ENCODE measurements at places on chromosomes 6 and 20.

- peak; percentile 36 for DNase-seq
These were observed 294.4 kb downstream of the SMOC2 start for GRCh38 chr6:168735268-168735949.

DNA sequence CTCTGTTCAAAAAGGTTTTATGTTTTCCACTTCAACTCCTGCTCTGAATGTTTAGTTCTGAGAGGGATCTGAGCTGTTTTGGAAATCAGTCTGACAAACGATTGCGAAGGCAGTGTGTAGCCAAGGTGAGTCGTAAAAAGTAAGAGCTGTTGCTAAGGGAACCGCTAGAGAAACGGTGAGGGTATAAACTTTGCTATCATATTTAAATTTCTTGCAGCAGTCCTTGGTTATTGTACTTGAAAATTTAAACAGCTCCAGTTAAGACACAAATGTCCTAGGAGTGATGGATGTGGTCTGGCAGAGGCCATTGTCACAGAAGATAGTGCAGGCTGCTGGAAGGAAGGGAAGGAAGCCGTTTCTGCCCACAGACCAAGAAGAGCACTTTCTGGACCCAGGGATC, 64.9 kb upstream of the CITED2 start:
- no peak for DNase-seq

DNA sequence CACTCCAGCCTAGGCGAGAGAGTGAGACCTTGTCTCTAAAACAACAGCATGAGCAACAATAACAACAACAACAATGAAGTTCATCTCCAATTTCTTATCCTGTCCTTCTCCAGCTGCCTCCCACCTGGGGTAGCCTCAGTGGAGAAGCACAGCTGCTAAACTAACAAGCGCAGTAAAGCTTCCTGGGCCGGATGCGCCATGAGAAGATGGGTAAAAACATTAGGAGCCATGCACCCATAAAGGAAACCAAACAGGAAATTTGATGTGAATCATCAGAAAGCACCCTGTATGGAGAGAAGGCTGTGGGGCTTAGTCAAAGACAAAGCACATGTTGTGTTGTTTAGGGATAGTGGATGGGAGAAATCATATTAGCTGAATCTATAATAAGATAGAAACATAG, 61.1 kb upstream of the CCN6 start:
- DNase-seq, result no peak

GRCh38 chr6:74597266-74597665, 608.6 kb downstream of the COL12A1 start:
- DNase-seq, result peak; percentile 58

DNA sequence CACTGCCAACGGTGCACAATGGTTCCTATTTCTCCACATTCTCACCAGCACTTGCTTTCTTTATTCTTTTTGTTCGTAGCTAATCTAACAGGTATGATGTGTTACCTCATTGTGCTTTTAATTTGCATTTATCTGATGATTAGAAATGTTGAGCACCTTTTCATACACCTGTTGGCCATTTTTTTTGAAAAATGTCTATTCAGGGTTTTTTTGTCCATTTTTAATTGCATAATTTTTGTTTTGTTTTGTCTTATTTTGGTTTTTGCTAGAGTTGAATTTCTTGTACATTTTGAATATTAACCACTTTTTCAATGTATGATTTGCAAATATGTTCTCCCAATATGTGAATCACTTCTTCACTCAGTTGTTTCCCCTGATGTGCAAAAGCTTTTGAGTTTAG, 150.6 kb downstream of the TENT5A start:
- DNase-seq, result no peak

GRCh38 chr6:92586236-92586977, 833.0 kb downstream of the EPHA7 start:
- no peak for DNase-seq

- peak; percentile 44 for DNase-seq
These were observed 107.0 kb downstream of the JARID2 start for GRCh38 chr6:15352845-15353244.

DNA sequence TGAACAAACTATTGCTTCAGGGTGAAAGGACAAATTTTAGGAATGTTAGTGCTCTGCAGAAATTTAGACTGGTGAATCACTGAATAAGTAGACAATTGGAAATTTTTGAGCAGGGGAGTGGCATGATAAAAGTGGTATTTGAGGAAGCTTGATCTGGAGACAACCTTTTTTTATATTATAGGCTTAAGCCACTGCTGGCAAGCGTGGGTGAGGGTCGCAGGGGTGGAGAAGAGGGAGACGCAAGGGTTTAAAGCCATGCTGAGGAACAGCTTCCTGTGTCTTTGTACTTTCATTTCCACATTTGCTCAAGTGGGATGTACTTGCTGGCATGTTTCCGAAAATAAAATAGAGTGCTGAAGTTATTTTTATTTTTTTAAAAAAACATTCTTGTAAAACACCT, 23.7 kb downstream of the NCOA7 start:
- DNase-seq, result no peak

GRCh38 chr6:108888745-108889144, 40.5 kb downstream of the ARMC2 start:
- DNase-seq, result no peak

DNA sequence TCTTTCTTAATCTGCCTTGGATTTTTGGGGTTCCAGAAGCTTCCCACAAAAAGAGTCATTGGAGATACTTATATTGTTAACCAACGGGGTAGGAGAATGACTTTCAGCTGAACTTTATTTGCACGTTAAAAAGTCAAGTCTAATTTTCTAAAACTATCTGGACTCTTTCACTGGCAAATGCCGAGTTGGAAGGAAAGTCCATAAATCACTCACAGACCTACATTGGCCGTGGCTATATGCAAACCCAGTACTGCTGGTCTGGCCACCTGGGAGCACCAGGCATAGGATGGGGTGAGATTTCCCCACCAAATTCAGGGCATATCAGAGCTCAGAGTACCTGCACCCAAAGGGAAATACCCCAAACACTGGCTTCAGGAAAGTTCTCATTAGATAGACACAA, 71.3 kb upstream of the SALL4 start:
- DNase-seq, result no peak

DNA sequence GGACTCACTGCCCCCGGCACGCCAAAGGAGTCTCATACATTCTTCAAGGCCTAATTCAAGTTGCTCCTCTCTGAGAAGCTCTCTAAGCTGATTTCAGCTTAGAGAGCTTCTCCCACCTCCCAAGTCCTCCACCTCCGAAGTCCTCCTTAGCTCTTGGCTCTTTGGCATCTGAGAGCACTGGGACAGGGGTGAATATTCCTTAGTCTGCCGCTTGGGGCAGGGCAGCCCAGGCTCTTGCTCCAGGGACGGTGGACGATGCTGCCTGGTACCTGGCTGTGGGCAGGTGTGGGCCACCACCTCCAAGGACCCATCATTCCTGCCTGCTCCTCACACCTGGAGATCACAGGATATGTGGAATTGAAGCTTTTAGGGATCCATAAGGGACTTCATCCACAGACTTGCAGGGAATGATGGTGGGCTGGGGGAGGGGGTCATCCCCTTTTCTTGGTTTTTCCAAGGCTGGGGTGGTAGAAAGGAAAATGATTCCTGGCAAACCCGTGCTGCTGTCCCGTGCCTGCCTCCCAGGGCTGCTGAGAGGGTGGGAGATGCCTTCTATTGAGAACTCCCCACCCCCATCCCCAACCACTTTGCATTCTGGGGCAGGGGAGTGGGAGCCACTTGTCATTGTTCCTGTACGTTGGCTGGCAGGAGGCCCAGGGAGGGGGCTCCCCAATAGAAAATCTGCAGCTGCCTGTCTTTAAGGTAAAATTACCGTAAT, 57.4 kb downstream of the ARHGAP40 start:
- peak; percentile 47 for DNase-seq

GRCh38 chr6:46606338-46606737, 46.3 kb downstream of the CYP39A1 start:
- DNase-seq, result peak; percentile 50

- DNase-seq, result no peak
These were observed 77.9 kb downstream of the PCSK2 start for GRCh38 chr20:17304774-17305173.

- no peak for DNase-seq
These were observed 171.0 kb downstream of the BMP7 start for GRCh38 chr20:57095426-57095825.

GRCh38 chr6:6843777-6844176, 255.3 kb downstream of the LY86 start:
- no peak for DNase-seq

GRCh38 chr6:28943557-28944411, 20.0 kb upstream of the TRIM27 start:
- DNase-seq, result peak; percentile 75

- DNase-seq, result no peak
These were observed 10.7 kb downstream of the SOD2 start for GRCh38 chr6:159682295-159682694.

- DNase-seq, result peak; percentile 83
These were observed 217.1 kb downstream of the PRL start for GRCh38 chr6:22079783-22080182.

DNA sequence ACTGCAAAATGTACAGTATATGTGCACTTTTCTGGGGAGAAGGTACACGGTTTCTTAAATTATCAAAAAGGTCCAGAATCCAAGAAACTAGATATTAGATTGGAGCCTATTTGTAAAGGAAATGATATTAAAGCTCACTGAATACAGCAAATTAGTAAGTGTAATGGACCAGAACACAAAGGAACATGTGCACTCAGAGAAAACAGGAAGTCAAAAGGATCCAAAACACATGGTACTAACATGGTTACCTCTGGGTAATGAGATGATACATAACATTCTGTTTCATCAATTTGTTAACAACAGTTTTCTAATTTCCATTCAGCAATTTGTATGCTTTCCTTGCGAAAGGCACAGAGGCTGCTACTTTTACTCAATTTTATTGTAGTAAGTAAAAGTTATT, 18.7 kb downstream of the ZNF322 start:
- no peak for DNase-seq

- no peak for DNase-seq
These were observed 114.1 kb upstream of the HDDC2 start for GRCh38 chr6:125415913-125416312.

- peak; percentile 94 for DNase-seq
These were observed 369.0 kb downstream of the ARHGAP18 start for GRCh38 chr6:129340983-129341382.

GRCh38 chr6:33164176-33164575, 28.1 kb downstream of the COL11A2 start:
- DNase-seq, result no peak

DNA sequence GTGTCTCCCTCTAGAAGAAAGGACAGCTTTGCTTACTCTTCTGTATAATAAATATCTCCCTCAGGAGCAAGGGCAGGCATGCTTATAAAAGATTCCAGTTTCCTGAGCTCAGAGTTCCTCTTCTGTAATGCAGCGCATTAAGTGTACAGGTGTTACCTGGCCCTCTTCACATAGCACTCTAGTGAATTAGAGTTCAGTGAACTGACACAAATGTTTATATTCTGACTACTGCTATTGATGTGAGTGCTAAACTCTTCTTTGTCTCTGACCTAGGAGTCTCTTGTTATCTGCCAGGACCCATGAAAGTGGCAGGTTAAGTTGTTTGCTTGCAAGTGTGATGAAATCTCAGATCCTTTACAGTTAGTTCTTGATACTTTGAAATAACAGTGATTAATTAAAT, 33.5 kb downstream of the CYB5R4 start:
- DNase-seq, result no peak

- DNase-seq, result peak; percentile 41
These were observed 627.5 kb downstream of the COL12A1 start for GRCh38 chr6:74578339-74578738.

- DNase-seq, result peak; percentile 57
These were observed 48.4 kb downstream of the USP49 start for GRCh38 chr6:41846666-41847237.

DNA sequence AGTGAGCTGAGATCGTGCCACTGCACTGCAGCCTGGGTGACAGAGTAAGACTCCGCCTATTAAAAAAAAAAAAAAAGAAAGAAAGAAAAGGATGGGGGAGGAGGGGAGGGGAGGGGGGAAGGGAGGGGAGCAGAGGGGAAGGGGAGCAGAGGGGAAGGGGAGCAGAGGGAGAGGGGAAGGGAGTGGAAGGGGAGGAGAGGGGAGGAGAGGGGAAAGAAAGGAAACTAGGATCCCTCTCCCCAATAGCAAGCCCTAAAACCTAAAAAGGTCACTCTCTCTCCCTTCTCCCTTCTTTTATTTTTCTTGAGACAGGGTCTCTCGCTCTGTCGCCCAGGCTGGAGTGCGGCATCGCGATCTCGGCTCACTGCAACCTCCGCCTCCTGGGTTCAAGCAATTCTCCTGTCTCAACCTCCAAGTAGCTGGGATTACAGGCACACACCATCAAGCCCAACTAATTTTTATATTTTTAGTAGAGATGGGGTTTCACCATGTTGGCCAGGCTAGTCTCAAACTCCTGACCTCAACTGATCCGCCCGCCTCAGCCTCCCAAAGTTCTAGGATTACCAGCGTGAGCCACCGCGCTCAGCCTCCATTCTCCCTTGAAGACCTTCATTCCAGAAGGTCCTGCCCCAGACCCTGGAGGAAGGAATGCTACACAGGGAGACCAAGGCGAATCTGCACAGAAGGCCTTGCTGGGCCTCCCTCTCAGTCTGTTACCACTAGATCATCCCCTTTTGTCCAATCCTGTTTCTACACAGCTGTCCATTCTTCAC, 45.8 kb upstream of the PIM1 start:
- no peak for DNase-seq

DNA sequence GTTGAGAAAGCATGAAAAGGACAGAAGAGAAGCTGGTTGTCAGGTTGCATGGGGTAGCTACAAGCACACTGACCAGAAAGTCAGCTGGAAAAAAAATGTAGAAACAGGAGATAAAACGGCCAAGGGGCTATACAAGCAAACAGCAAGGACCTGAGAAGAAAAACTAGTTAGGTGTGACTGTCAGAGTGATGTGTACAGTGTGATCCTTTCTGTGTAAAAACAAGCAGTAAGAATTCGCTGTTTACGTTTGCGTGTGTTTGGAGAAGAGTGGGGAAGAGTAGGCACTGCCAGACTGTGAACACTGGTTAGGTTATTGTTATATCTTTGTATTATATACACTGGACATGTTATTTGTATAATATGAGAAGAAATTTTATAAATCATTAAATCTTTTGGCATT, 28.1 kb downstream of the PTPN1 start:
- no peak for DNase-seq

DNA sequence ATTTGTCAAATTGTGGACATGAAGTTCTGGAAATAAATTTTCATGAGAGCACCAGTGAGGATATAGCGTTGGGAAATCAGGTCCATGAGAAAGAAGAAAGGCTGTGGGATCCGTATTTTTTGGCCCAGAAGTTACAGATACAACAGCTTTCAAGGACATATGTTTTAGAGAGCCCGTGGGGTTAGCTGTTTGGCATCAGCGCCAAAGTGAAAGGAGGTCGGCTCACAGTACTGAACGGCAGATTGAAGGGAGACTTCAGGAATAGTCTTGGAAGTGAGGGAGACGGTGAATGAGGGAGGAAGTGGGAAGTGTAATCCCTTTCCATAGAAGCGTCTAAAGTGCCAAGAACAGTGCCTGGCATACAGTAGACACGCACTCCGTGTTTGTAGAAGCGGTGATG, 31.8 kb downstream of the ZDHHC14 start:
- DNase-seq, result no peak
